DMS79 (cell line): ENCODE measurements at places on chromosomes 6 and 20.

- no peak for DNase-seq
Observed at GRCh38 chr6:141580131-141580530, 552.6 kb upstream of the GJE1 start.

DNA sequence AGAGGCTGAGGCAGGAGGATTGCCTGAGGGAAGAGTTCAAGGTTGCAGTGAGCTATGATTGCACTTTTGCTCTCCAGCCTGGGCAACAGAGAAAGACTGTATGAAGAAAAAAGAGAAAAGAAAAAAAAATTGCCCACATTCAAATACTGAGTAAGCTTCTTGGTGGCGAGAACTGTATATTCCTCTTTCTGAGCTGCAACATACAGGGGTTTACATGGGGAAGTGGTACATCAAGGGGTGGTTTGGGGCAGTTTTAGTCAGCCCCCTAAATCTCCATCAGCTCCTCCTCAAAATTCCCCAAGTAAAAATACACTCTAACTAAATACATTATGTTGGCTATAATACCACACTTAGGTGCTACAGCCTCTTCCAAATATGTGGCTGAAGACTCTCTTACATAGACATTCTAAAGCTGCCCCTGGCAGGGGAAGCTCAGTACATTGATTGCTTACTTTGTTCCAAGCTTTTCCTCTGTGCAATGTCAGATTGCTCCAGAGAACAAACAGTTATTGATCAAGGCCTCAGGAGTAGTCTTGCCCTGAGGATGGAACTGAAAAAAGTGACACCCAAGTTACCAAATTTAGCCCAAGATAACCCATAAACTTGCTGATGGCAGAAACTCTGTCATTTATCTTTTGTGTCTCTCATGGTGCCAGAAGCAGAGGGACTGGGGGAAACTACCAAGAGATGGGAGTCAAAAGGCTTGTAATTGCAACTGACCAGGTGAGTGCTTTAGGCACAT, 107.4 kb upstream of the RIPOR2 start:
- no peak for DNase-seq

GRCh38 chr6:18893540-18894269, 506.6 kb downstream of the RNF144B start:
- no peak for DNase-seq

- DNase-seq = no peak
Observed at GRCh38 chr20:33249456-33249855, 13.7 kb downstream of the BPIFA1 start.

DNA sequence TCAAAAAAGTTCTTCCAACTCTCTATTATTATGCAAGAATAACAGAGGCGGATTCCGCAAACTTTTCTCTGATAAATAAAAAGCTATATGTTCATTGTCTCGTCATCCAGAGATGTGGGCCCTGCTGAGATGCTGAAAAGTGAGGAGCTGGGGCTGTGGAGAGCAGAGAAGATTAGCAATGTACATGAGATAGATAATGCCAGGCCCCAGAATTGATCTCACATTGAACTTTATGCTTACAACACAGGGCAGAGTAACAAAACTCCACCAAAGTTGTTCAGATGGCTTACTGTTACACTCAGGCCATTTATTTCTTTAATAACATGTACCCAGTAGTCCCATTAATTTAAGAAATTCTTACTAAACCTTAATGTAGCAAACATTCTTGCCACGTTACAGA, 32.7 kb upstream of the RIN2 start:
- DNase-seq = no peak

DNA sequence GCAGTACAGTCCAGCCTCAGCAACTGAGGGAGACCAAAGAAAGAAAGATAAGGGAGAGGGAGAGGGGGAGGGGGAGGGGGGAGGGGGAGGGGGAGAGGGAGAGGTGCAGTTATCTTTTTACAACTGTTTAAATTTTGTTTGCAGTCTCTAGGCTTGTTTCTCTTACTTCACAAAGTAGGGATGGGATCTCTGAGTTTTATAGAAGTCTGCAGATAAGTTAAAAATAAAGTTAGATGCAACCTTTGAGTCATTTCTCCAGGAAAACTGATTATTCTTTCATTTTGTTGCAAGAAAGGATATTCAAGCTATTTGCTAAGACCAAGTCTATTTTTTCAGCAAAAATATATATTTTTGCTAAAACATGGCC, 487.3 kb downstream of the ADGRB3 start:
- DNase-seq = no peak

DNA sequence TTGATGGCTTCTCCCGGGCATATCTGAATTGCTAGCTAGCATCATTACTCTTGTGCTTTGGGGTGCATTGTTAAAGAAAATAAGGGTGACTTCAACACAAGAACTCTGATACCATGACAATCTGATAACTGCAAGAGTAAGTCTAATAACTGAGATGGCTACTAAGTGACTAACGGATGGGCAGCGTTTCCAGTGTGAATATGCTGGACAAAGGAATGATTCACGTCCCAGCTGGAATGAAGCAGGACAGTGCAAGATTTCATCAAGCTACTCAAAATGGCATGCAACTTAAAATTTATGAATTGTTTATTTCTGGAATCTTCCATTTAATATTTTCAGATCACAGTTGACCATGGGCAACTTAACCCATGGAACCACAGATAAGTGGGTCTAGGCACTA, 31.7 kb downstream of the MOXD1 start:
- no peak for DNase-seq

- peak; percentile 24 for DNase-seq
Observed at GRCh38 chr20:31693987-31694661, 28.5 kb downstream of the BCL2L1 start.

- no peak for DNase-seq
Observed at GRCh38 chr6:12909833-12910232, 193.3 kb downstream of the PHACTR1 start.

- DNase-seq = no peak
Observed at GRCh38 chr6:4480788-4481735, 295.1 kb upstream of the CDYL start.

- DNase-seq = no peak
Observed at GRCh38 chr6:21840428-21840827, 246.9 kb downstream of the SOX4 start.

DNA sequence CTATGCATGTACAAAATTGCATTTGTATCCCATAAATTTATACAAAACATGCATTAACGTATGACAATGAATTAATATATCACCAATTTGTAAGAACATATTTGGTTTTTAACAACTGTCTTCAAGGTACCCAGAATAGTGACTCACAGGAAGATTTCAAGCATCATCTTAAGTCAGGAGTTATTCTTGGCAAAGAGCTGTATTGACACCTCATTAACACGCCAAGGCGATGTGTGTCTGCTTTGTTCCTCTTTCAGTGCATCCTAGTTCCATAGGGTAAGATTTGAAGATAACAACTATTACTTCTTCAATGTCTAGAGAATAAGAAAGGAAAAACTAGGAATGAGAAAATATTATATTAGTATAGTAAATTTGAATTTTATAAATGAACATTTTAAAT, 35.8 kb upstream of the TPD52L1 start:
- no peak for DNase-seq

- DNase-seq = no peak
Observed at GRCh38 chr6:46953921-46954320, 32.2 kb upstream of the ADGRF5 start.

GRCh38 chr20:49886571-49887213, 28.6 kb downstream of the SPATA2 start:
- no peak for DNase-seq
